CD4-positive, alpha-beta T cell treated with Interleukin-6 at 100 ng/mL for 8 hours (primary cell): ENCODE measurements at places on chromosomes 12 and 14.
A peak's percentile ranks its signal among the peaks of the same experiment; 100 is the strongest.

GRCh38 chr12:108307006-108307405, 32.1 kb downstream of the CMKLR1 start:
- no peak for DNase-seq

- no peak for DNase-seq
Observed at GRCh38 chr14:29738950-29739349, 188.7 kb downstream of the PRKD1 start.

DNA sequence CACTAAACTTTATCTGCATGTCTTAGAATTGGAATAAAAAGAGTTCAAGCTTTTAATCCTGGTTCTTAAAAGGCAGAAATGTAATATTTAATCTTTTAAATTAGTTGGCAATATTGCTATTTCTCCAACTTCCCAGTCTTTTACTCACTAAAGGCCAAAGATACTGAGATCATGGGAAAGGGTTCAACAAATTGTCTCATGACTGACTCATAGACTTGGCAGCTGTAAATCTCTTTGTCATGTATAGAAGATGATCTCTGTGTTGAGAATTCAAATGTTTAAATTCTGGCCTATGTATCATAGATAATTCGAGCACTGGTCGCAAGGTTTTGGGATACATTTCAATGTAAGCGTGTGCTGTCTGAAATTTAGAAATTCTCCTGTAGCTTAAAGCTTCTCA, 40.1 kb upstream of the STRAP start:
- no peak for DNase-seq

- DNase-seq, result no peak
Observed at GRCh38 chr14:35079742-35080141, 33.7 kb downstream of the FAM177A1 start.

DNA sequence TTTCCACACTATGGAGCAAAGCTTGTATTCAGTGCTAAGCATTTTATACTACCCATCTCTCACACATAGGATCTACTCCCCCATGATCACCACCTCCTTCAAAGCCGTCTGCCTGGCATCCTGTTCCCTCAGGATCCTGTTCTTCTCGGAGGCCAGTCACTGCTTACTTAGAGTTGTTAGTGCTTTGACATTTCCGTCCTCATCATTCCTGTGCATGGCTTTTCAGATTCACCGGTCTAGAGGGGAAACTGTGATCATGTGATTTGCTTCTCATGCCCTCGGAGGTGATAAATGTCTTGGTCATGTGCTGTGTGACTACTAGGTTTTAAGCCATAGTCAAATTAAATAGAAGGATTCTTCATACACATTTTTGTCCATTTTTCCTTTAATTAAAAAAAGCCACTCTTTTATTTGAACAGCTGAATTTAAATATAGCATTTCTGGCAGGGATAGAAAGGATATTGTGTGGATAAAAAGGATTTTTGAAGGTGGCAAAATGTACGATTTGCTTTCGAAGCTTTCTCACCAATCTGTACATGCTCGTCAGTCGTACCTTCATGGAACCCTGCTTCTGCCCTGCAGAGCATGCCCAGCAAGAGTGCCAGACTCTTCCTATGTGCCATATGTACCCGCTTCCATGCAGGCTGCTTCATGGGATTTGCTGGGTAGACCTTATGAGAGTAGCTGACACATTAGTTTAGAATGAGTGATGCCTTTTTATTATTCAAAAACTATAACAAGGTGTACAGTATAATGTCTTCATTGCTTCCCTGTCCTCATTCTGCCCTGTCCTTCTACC, 53.3 kb downstream of the BMAL2 start:
- no peak for DNase-seq

GRCh38 chr14:99023371-99023770, 248.6 kb downstream of the BCL11B start:
- DNase-seq, result no peak

GRCh38 chr14:88008039-88008742, 3.3 kb downstream of the GPR65 start:
- DNase-seq, result no peak

- no peak for DNase-seq
Observed at GRCh38 chr12:128009108-128009507, 257.9 kb upstream of the TMEM132C start.

GRCh38 chr12:108853981-108854446, 3.4 kb downstream of the SSH1 start:
- no peak for DNase-seq

- DNase-seq, result no peak
Observed at GRCh38 chr12:99278899-99279298, 368.7 kb upstream of the GARIN6 start.

DNA sequence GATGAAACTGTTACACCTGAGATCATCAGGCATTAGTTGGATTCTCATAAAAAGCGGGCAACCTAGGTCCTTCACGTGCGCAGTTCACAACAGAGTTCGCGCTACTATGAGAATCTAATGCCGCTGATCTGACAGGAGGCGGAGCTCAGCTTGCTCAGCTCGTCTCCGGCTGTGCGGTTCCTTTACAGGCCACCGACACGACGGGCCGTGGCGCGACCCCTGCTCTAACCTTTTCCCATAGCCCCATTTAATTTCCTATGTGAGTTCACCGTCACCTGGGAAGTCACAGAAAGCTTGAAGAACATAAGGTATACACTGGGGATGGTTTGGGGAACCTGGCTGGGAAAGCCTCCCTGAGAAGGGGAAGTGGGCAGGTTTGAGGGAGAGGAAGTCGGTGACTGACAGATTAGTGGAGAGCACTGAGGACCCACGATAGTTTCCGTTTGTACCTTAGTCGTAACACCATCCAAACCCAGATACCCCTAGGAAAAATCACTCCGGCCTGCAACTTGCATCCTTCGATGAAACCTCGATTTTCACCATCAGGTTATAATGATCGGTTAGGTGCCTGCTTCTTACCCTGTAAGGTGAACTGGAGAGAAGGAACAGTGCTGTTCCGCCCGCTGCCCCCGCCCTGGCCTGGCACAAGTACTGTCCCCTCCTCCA, 2.8 kb upstream of the AAAS start:
- DNase-seq, result peak; percentile 60

- DNase-seq, result no peak
Observed at GRCh38 chr14:89926694-89927093, 27.8 kb downstream of the EFCAB11 start.

- no peak for DNase-seq
Observed at GRCh38 chr14:75720842-75721498, 59.9 kb downstream of the TTLL5 start.

DNA sequence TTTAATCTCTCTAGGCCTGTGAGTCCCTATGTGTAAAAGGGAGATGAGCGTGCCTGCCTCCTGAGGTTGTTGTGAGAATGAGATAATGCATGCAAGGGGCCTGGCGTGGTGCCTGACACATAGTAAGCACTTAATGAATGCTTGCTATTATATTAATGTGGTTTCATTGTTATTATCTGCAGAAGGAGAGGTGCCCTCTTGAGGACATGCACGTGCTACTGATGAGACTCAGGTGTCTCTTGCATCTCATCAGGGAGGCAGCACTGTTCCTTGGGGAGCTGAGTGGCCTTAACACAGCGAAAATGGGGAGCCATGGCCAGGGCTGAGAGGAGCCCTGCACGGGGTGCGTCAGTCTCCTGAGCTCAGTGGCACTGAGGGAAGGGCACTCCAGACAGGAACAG, 29.9 kb upstream of the BCDIN3D start:
- DNase-seq, result no peak

DNA sequence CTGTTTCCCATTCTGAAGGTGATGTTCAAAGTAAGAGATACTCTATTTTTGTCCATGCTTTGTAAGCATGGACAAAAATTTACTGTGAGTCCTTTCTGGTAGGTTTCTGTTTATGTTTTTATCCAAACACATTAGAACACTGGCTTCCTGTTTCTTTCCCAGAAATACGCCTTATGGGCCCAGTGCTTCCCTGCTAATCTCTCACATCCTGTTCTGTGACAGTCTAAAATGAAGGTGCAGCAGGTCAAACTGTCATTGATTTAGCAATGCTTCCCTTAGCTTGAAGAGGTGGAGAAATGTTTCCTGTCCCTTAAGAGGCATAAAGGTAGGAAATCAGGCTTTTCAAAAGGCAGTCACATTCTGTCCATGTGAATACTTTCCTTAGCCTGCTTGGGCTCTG, 305.6 kb downstream of the RPS29 start:
- no peak for DNase-seq

GRCh38 chr12:100720016-100720654, 74.4 kb upstream of the ANO4 start:
- DNase-seq, result no peak

DNA sequence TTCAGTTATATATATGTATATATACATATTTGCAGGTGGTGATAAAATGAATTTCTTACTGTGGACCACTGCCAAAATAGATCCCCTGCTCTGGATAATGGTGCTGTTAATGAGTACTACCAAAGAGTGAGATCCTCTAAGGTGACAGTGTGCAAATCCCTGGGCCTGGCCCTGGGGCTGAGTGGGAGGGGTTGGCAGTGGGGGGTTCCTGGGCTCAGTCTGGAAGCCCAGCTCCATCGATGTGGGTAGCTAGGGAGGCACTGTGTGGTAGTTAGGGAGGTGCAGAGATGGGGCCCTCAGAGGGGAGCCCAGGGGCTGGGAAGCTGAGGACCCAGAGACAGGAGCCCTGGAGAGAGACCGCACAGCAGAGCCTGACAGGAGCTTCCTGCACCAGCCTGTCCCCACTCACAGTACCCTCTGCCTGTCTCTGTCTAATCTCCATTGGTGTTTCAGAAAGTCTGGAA, 9.1 kb downstream of the KRT8 start:
- no peak for DNase-seq

GRCh38 chr12:685388-685787, 22.1 kb upstream of the NINJ2 start:
- peak; percentile 90 for DNase-seq

GRCh38 chr14:76589246-76589645, 172.0 kb upstream of the VASH1 start:
- no peak for DNase-seq

DNA sequence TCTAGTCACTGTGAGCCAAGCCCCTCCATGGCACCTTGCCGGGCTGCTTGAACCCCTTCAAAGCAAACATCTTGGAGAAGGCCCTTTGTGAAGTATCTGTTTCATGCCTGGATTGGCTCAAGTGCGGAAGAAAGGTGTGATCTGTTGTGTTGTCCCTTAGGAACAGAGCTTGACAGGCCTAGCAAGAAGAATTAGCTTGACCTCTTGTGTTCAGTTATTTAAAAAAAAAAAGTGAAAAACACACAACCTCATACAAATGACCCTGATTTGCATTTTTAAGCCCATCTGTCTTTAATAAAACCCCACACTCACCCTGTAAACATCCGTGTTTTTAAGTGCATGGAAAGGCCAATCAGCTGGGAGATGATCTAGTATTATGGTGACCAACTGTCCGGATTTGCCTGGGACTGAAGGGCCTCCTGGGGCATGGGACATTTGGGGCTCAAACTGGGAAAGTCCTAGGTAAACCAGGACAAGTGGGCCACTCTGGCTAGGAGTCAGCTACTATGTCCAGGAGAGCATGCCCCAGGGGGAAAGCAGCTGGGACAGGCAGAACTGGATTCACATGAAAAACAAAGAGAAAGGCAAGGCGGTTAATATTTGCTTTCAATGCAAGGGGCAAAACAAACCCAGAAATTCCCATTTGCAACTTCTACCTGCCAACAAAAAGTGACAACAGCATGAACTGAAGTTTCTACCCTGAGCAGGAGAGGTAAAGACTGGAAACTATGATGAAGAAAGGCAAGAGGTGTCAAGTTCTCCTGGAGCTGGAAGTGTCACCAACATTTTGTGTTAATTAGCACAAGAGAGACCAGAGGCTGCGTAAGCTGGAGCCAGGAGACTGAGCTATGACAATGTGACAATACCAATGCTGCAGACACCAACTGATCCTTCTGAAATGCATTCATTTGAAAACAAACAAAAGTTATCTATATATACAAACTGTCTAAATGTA, 78.6 kb downstream of the CLMN start:
- DNase-seq, result no peak

DNA sequence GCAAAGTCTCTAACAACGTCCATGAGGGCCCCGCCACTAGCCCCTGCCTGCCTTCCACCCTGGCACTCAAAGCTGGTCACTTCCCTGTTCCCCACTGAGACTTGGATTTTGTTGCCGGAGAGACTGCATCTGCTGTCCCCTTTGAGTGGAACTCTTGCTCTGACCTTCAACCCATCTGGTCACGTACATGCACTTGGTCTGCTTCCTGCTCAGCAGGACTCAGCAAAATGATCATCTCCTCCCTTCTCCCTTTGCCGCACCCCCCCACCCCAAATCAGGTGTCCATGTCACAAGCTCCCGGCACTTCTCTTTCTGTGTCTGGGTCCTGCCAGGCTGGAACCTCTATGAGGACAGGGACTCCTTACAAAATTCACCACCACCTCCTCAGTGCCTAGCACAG, 180.9 kb downstream of the CHST11 start:
- DNase-seq, result no peak

GRCh38 chr12:53051058-53051880, 1.4 kb downstream of the TNS2 start:
- no peak for DNase-seq

GRCh38 chr14:30015489-30015888, 87.8 kb upstream of the PRKD1 start:
- no peak for DNase-seq

GRCh38 chr12:2669560-2669959, 125.2 kb upstream of the FKBP4 start:
- no peak for DNase-seq

- peak; percentile 11 for DNase-seq
Observed at GRCh38 chr12:104957719-104958000, 430 bp downstream of the SLC41A2 start.

DNA sequence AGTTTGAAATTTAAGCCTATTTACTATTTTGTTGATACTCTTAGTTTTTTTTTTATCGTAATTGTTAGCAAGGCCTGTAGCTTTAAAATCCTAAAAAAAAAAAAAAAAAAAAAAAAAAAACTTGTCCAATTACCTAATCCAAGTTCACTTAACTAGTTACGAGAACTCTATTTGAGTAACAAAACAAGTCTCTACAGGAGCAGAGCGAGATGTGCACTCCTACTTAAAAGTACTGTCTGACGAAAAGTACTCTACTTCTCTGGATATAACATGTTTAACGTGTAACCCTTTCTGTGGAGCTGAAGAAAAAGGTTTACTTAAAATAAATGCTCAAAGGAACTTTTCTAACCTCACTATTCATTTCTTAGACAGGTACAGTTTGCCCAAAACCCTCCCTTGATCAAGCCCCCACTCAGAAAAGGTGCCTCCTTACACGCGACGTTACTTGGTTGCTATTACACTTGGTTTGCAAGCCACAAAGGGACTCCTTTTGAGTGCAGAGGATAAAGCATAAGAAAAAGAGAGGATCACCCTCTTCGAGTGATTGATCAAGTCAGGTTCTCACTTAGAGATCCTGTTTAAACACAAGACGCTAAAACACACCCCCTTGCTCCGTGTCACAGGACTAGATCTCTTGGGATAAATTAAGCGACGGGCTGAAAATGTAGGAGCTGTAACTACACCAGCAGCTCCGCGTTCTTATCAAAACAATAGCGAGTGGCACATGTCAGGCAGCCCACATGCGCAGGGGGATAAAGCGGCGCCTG, 2.2 kb downstream of the BAZ1A start:
- DNase-seq, result peak; percentile 31

GRCh38 chr12:72865921-72866320, 593.8 kb downstream of the TRHDE start:
- DNase-seq, result no peak
